ENCODE measurements at places on chromosomes 12 and 14. TPM values are rescaled to one million over a fixed set of nuclear protein-coding genes. Genes with fewer than 3 reads are reported as not detected.

DNA sequence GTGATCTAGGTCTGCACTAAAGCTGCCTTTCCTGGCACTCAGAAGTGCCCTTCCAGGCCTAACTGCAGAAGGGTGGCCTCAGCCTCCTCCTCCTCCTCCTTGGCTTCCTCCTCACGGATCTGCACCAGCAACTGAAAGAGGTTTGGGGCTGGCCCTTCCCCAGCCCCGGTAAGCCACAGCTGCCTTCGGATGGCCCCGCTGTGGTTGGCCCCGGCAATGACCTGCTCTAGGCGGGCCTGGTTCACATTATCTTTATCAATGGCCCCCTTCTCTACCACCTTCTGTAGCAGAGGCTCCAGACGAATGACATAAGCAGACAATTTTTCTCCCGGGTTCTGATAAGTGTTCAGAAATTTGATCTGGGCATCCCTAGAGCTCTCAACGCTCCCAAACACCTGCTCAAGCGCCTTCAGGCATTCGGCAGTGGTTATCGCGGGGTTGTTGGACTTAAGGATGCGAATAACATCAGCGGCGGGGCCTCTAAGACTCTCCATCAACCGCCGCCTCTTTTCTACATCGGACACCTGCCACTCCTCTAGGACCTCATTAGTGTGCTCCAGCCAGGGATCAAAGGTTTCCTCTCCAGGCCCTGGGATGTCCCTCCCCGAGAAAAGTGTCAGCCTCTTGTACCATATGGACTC is 1.5 kb downstream of the PNMA1 start:
- peak overlapping the region; percentile 92 for H3K27ac ChIP-seq
- H3K4me1 ChIP-seq, result peaks cover 49% of the 10 kb centered on the region
- H3K36me3 ChIP-seq, result peaks cover 15% of the 10 kb centered on the region
- peak; percentile 51 for DNase-seq

GRCh38 chr12:124233846-124234640 is 60.9 kb upstream of the RFLNA start:
- H3K36me3 ChIP-seq, result no peaks in the 10 kb centered on the region
- no peak for DNase-seq
- no peaks in the 10 kb centered on the region for H3K27me3 ChIP-seq
- peak overlapping the region; percentile 83 for H3K27ac ChIP-seq

DNA sequence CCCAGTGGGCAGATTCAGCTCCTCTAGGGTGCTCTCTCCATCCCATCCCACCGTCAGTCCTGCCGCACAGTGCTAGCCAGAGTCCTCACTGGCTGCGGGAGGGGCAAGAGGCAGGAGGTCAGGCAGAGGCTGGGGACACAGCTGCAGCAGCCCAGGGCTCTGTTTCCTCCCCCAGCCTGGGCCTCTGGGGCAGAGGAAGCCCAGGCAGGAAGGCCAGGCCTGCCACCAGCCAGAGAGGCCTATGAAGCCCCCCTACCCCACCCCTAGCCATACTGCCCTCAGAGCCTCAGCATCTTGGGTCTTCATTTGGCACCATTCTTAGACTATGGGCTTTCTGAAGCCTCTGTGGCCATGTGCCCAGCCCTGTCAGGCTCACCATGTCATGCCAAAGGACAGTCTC is 3.4 kb downstream of the ACVRL1 start:
- H3K27ac ChIP-seq, result peak overlapping the region; percentile 91
- H3K4me1 ChIP-seq, result peaks cover 20% of the 10 kb centered on the region
- DNase-seq, result no peak
- no peaks in the 10 kb centered on the region for H3K36me3 ChIP-seq
- H3K4me3 ChIP-seq, result peak overlapping the region; percentile 20

- no peaks in the 10 kb centered on the region for H3K36me3 ChIP-seq
- H3K4me1 ChIP-seq, result no peaks in the 10 kb centered on the region
- no peak overlapping the region for H3K27ac ChIP-seq
- H3K27me3 ChIP-seq, result no peaks in the 10 kb centered on the region
These were observed 342.6 kb downstream of the NOVA1 start for GRCh38 chr14:26255213-26255612.

DNA sequence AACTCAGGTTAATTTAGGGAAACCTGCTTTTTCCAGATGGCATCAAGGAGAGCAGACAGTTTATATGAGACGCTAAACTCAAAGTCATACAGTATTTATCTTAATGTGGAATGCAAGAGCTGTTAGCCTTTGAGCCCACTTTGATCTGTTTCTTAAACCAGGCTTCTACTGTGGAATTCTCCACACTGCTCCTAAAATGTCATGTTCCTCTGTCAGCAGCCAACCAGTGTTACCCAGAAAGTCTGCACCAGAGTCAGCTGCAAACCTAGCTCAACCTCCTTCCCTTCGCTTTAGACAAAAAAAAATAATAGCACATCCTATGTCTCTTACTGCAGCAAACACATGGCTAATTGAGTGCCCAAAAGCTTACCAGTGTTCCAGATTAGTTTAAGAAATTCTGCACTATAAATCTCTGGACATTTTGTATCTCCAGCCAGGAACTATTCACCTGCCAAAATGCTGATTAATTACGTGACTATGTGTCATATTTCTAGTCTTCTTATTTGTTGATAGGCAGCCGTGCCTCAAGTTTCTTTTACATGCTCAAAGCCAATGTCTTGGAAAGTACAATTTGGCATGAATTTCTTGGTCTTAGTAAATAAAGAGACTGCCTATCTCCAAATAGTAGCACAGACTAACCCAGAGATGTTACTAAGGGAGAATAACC is 21.8 kb downstream of the ARMH4 start:
- no peak for DNase-seq
- H3K27ac ChIP-seq, result no peak overlapping the region
- H3K4me3 ChIP-seq, result no peak overlapping the region

DNA sequence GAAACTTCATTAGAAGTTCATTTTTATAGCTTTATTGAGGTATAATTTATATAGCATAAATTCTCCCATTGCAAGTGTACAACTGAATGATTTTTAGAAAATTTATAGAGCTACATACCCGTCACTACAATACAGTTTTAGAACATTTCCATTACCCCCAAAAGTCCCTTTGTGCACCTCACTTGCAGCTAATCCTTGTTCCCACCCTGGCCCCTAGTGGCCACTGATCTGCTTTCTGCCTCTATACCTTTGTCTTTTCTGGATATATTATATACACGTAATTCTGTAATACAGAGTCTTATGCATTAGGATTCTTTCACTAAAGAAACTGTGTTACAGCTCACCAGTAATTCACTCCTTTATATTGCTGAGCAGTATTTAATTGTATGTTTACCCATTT is 145.1 kb upstream of the DIO2 start:
- H3K4me1 ChIP-seq, result no peaks in the 10 kb centered on the region
- DNase-seq, result peak; percentile 10
- no peak overlapping the region for H3K4me3 ChIP-seq
- H3K36me3 ChIP-seq, result no peaks in the 10 kb centered on the region
- H3K27ac ChIP-seq, result no peak overlapping the region
- H3K27me3 ChIP-seq, result no peaks in the 10 kb centered on the region

DNA sequence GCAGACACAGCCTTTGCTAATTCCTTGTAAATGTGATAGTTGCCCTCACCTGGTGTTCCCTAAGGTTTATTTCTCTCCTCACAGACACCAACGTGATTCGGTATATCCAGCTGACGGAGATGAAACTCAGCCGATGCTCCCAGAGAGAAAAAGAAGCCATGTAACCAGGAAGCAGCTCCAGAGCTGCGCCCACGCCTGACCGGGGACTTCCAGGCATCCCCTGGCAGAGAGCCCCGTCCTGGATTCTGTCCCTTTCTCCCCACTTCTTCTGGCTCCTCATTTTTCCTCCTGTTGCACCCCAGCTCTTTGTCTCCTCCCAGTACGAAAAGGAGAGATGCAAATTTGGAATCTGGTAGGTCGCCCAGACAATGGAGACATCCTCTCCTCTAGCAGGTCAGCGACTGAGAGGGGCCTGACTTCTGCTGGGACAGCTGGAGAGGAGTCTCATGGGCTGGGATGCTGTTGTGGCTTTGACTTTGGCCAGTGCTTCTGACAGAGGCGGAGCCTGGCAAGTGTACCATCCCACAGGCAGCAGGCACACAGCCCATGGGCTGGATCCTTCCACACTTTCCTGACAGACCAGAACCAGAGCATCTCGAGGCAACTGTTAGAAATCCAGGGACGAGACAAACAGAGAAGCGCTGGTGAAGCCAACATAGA is 29.4 kb downstream of the TTC9 start:
- DNase-seq, result no peak
- peaks cover 1% of the 10 kb centered on the region for H3K4me1 ChIP-seq
- H3K36me3 ChIP-seq, result peaks cover 17% of the 10 kb centered on the region
- no peak overlapping the region for H3K4me3 ChIP-seq
- H3K27ac ChIP-seq, result no peak overlapping the region

- H3K27me3 ChIP-seq, result no peaks in the 10 kb centered on the region
- no peak overlapping the region for H3K27ac ChIP-seq
- no peak for DNase-seq
These were observed 17.3 kb upstream of the LMNTD1 start for GRCh38 chr12:25570418-25570817.

GRCh38 chr12:26197832-26198231 is 2.5 kb downstream of the SSPN start:
- H3K27ac ChIP-seq, result peak overlapping the region; percentile 12
- peaks cover 22% of the 10 kb centered on the region for H3K4me1 ChIP-seq
- DNase-seq, result peak; percentile 28
- H3K36me3 ChIP-seq, result no peaks in the 10 kb centered on the region
- peaks cover 10% of the 10 kb centered on the region for H3K27me3 ChIP-seq
- no peak overlapping the region for H3K4me3 ChIP-seq

DNA sequence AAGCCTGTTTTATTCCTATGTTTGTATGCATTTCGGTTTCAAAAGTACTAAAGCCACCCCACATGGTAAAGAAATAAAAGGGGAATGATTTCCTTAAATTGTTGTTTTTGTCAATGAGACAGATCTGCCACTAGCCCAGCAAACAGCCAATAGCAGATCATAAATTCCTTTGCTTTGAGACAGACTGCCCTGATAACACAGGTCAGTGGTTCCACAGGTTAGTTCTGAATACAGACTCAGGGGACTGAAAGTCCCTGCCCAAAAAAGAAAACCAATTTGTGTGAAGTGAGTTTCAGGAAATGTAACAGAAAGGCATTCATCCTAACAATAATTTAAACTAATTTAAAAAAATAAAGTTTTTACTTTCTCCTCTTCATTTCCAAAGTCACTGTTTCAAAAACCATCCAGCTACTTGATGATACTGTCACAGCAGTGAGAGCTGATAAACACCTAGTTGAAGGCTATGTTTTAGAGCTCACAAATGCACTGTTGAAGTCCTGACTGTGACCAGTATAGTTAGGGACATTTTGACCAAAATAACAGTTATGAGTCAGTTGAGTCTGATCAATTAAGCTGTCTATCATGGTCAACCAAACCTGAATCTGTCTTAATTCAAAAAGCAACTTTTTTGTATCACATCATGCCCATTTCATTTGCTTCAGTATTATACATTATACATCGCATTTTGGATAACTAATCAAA is 77.7 kb downstream of the LGR5 start:
- no peaks in the 10 kb centered on the region for H3K27me3 ChIP-seq
- no peak overlapping the region for H3K4me3 ChIP-seq
- H3K4me1 ChIP-seq, result no peaks in the 10 kb centered on the region
- H3K27ac ChIP-seq, result no peak overlapping the region
- no peak for DNase-seq
- no peaks in the 10 kb centered on the region for H3K36me3 ChIP-seq

- H3K36me3 ChIP-seq, result no peaks in the 10 kb centered on the region
- peak overlapping the region; percentile 98 for H3K27ac ChIP-seq
- DNase-seq, result peak; percentile 97
These were observed 1.2 kb downstream of the YBX3 start for GRCh38 chr12:10721651-10722501.

DNA sequence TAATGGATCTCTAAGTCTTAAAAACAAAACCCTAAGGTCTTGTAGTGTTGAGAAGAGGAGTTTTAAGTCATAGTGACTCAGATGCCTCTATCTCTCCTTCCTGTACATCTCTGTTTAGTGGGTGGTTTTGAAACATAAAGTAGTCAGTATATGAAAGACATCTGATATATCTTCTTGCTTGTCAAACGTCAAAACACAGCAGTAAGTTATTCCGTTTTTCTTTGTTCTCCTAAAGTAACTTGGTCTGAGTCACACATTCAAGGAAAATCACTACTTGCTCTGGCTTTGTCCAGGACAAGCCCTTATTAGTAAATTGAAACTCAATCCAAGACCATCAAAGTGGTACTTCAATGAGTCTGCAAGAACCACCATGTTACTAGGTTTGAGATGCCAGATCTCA is 1172.5 kb downstream of the BCL11B start:
- no peaks in the 10 kb centered on the region for H3K27me3 ChIP-seq
- H3K4me1 ChIP-seq, result no peaks in the 10 kb centered on the region
- H3K4me3 ChIP-seq, result no peak overlapping the region
- H3K27ac ChIP-seq, result no peak overlapping the region
- no peaks in the 10 kb centered on the region for H3K36me3 ChIP-seq

GRCh38 chr12:123232472-123232806 is 502 bp downstream of the MPHOSPH9 start:
- no peaks in the 10 kb centered on the region for H3K27me3 ChIP-seq
- peaks cover 4% of the 10 kb centered on the region for H3K36me3 ChIP-seq
- peak overlapping the region; percentile 96 for H3K27ac ChIP-seq
- peaks cover 47% of the 10 kb centered on the region for H3K4me1 ChIP-seq
- no peak for DNase-seq
- H3K4me3 ChIP-seq, result peak overlapping the region; percentile 97

- no peak overlapping the region for H3K4me3 ChIP-seq
- no peaks in the 10 kb centered on the region for H3K4me1 ChIP-seq
- no peak overlapping the region for H3K27ac ChIP-seq
- no peaks in the 10 kb centered on the region for H3K36me3 ChIP-seq
- H3K27me3 ChIP-seq, result no peaks in the 10 kb centered on the region
These were observed 72.4 kb downstream of the MAP1LC3B2 start for GRCh38 chr12:116631619-116632018.

DNA sequence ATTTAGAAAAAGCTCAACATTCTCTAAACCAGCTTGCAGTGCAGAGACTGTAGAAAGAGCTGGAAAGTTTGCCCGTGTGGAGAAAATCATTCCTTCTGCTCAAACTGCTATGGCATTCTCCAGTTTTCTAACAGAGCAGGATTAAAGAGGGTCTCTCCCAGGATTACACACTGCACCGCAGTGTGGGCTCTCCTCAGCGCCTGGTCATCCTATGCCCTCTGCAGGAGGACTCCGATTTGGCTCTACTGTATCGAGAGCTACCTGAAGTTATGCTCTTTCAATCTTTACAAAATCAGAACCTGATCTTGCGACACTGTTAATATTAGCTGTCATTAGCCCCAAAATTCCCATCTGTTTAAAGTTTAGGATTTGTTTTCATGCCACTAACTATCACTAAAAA is 33.0 kb downstream of the BHLHE41 start:
- no peak overlapping the region for H3K27ac ChIP-seq
- H3K4me1 ChIP-seq, result no peaks in the 10 kb centered on the region
- no peak overlapping the region for H3K4me3 ChIP-seq

DNA sequence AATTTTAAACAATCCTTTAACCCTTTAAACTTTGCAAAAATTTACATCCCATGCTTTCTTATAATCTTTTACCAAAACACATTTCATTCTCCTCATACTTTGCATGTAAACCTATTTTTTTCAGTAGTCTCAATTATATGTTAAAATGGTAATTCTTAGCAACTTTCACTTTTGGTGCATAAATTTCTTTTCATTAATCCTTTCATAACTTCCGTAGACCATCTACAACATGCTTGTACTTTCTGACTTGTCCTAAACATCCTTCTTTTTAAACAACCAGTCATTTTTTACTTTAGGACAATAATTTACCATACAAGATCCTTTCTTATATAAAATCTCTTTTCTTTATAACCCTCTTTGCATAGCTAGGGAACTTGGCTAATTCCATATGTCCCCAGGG is 19.5 kb downstream of the CCDC91 start:
- H3K27ac ChIP-seq, result no peak overlapping the region
- no peaks in the 10 kb centered on the region for H3K36me3 ChIP-seq
- peaks cover 11% of the 10 kb centered on the region for H3K4me1 ChIP-seq
- DNase-seq, result no peak
- H3K4me3 ChIP-seq, result no peak overlapping the region

The ASCL1 gene
- total RNA-seq, result 0.55 TPM

The CCDC38 gene
- total RNA-seq, result not detected

The TMEM132C gene
- 0.58 TPM for total RNA-seq

The BMAL2 gene
- 5.8 TPM for total RNA-seq

The LYZ gene
- total RNA-seq, result 24.0 TPM

The ALG10B gene
- total RNA-seq, result 0.58 TPM

Data from stomach (tissue), 19 donors.